Spinal cord (tissue), 10 donors: ENCODE measurements at places on chromosomes 11 and 22. TPM values are rescaled to one million over a fixed set of nuclear protein-coding genes. Genes with fewer than 3 reads are reported as not detected.
A peak's percentile ranks its signal among the peaks of the same experiment; 100 is the strongest.

DNA sequence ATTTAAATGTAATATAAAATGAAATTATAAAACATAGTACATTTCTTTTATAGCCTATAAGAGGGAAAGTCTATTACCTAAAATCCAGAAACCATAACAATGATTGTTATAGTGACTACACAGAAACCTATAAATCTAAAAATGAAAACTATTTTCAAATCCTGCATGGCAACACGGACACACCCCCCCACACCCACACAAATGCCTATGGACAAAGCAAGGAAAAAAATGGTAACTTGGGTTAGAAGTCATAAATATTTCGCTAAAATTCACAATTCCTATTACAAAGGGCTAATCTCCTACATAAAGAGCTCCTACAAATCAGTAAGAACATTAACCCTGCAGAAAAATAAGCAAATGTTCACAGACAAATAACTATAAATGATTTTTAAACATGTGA lies 56.4 kb downstream of the GAB2 start:
- DNase-seq: no peak

- no peak for DNase-seq
Measured at GRCh38 chr22:49294656-49295464, 532.8 kb downstream of the BRD1 start.

DNA sequence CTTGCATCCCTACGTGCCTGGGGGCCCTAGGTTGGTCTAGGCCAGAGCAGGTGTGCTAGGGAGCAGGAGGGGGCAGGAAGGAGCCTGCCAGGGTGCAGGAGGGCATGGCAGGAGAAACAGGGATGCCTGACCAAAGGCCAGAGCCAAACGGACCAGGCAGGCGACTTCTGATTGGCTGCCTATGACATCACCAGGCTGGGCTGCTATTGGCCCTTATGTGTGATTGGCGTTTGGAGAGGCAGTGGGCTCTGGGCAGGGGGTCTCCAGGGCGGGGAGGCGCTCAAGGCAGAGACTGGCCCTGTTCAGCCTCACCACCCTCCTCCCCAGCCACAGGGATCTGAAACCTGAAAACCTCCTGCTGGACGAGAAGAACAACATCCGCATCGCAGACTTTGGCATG lies 44.4 kb downstream of the MOB2 start:
- DNase-seq: peak; percentile 75

DNA sequence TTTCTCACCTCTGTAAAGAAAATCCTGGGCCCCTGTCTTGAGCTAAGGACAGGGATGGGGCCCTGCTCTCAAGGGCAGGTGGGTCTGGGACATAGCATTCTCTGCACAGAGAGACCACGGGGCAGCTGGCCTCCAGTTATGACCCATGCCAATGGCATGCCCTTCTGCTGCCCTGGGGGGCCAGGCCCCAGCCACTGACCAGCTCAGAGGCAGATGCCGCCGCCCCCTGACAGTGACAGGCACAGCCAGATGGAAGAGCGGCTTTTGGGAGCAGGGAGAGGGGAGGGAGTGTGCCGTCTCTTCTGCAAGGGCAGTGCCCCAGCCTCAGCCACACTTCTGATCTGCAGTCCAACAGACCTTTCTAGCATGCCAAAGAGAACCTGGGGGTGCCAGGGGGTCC lies 114.8 kb upstream of the NAV2 start:
- DNase-seq: no peak

IL17REL gene
- total RNA-seq: 0.22 TPM

- DNase-seq: no peak
Measured at GRCh38 chr11:61632096-61632495, 48.1 kb upstream of the DAGLA start.

DNA sequence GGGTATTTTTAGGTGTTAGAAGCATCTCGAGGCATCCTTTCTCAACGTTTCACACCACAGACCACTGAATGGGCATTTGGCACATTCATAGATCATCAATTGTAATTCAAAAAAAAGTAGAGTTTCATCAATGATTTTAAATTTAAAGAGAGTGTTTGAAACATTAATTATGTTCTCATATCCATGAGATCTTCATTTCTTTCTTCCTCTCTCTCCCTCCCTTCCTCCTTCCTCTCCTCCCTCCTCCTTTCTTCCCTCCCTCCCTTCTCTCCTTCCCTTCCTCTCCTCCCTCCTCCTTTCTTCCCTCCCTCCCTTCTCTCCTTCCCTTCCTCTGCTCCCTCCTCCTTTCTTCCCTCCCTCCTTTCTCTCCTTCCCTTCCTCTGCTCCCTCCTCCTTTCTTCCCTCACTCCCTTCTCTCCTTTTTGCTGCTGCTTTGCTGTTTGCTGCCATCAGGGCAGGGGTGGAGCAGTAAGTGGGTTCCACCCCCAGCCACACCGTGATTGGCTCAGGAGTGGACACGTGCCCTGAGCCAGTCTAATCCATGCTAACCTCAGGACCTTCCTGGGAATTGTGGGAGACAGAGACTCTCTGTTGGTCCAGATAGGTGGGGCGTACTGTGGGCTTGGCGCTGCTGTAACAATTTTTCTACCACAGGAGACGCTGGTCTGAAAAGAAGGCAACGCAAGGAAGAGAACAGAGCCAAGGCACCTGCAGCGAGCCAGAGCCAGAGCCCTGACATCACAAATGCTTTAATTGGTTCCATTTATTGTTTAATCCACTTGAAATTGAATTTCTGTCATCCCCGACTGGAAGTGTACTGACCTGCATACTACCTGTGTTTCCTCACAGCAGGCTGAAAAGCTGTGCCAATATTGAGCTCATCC lies 33.7 kb upstream of the APOBEC3A start:
- DNase-seq: peak; percentile 77

- peak; percentile 41 for DNase-seq
Measured at GRCh38 chr11:12088047-12088481, 22.3 kb upstream of the MICAL2 start.

- no peak for DNase-seq
Measured at GRCh38 chr11:67272327-67273259, 6.3 kb downstream of the GRK2 start.
